ENCODE measurements at places on chromosomes 11 and 22.

DNA sequence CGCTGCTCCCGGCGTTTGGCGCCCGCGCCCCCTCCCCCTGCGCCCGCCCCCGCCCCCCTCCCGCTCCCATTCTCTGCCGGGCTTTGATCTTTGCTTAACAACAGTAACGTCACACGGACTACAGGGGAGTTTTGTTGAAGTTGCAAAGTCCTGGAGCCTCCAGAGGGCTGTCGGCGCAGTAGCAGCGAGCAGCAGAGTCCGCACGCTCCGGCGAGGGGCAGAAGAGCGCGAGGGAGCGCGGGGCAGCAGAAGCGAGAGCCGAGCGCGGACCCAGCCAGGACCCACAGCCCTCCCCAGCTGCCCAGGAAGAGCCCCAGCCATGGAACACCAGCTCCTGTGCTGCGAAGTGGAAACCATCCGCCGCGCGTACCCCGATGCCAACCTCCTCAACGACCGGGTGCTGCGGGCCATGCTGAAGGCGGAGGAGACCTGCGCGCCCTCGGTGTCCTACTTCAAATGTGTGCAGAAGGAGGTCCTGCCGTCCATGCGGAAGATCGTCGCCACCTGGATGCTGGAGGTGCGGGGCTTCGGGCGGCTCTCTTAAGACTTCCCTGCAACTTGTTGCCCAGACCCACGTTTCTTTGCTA lies at the start of gene CCND1:
TSS of gene CCND1 (plus strand) at position 162 of the 587 bp plus-strand sequence. CDS start at position 320, 158 bp downstream.
- peak; percentile 13 for DNase-seq

DNA sequence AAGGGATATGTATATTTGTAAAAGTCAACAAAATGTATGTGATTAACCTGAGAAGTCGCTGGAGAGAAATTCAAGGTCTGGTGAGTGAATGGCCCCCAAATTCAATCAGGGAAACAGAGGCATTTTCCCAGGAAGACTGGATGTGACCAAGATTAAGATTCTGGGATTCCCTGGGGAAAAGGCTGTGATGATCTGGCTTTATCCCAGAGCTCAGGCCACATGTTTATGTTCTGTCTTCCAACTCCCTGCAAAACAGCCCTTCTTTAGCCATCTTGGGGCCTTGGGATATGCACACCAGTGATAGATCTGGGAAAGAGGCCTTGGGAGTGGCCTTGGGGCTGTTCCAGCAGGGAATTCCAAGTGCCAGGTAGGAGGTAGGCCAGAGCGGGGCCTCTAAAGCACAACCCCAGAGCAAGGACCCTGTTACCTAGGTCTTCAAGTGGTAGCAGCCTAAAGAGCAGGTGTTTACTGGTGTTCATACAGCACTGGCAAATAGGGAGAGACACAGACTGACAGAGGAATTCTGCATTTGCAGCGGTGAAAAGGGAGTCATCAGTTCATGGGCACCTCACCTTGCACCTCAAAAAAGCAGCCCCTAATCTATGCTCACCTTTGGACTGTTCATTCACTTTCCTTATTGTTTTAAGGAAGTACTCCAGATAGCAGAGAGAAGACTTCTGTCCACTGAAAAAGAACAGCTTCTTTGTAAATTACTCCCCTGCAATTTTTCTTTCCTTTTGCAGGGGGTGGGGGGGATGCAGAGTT lies 312.4 kb downstream of the BUD13 start:
- no peak for DNase-seq

- DNase-seq, result no peak
These were observed 286.6 kb downstream of the ETS1 start for GRCh38 chr11:128300785-128301184.

- DNase-seq, result no peak
These were observed 77.4 kb downstream of the MN1 start for GRCh38 chr22:27724157-27724556.

DNA sequence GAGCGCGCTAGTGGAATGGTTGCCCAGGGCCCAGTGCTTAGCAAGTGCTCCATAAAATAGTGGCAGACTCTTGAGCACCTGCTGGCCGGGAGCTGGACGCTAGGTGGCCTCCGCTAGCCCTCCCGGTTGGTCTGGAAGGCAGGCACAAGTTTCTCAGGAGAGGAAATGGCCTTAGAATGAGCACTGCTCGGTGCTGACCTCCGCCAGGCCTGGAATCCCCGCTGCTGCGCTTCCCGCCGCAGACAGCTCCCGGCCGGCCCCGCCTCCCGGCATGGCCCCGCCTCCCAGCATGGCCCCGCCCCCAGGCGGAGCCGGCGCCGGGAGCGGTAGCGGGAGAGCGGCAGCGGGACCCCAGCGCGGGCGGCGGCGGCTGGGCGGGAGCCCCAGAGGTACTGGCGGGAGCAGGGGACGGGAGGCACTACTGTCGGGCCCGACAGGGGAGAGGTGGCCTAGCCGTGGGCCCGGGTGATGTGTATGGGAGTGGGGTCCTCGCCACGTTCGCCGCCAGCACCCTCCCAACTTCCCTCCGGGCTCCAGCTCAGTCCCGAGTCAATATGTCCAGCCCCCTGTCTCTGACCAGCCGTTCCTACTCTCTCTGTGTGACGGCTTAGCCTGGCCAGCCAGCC lies at the start of gene SIPA1:
TSS of gene SIPA1 (plus strand) at position 308 of the 626 bp plus-strand sequence. CDS start 2,821 bp downstream, outside the sequence.
- peak; percentile 44 for DNase-seq

DNA sequence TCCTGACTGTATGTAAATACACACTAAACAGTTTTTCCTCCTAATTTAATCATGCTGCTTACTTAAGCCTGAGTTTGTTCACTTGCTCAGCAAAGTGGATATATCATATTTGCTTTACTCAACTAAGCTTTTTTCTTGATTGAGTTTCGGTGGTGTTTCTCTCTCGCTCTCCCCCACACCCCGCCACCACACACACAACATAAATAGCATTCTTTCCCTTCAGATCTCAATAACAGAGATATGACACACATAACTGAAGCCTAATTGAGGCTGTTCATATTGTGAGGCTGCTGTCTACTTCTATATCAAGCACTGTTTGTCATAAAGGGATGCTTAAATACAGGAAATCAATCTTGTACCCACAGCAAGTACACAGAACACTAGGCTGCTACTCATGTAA lies 364.9 kb downstream of the FAT3 start:
- no peak for DNase-seq

GRCh38 chr11:10611979-10612862 lies 43.8 kb upstream of the LYVE1 start:
- no peak for DNase-seq

DNA sequence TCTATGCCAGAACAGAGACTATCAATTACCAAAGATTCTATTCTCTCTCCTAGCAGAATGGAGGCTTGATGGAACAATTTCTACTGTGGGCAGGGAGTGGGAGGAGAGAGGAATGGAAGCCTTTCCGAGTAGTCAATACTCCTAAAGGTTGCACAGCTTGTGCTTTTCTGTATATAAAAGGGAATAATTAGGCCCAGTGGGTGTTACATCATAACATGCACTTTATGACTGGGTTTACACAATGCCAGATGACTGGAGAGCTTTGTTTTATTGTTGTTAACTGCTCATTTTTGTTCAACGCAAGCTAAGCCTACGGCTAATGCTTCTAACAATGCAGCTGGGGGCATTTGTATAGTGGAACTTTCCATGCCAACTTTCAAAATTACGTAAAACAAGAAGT lies 2237.9 kb upstream of the RAG2 start:
- no peak for DNase-seq

GRCh38 chr11:60485987-60486386 lies 6.6 kb upstream of the MS4A12 start:
- DNase-seq, result no peak

DNA sequence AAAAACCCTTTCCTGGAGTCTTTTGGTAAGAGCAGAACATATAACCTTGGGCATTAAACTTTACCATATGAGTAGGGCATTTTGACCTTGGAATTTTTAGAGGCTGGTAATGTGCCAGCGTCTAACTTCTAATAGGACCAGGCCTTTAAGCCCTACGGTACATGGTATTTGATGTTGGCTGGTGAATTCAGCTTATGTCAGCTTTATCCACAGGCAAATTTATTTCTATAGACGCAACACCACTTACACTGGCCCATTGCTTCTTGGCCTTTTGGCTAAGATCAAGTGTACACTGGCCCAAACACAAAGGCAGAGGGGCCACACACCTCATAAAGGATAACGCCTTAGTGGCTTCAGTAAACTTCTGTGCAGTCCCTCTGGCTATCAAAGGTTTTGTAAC lies 410.2 kb upstream of the LARGE1 start:
- DNase-seq, result no peak

DNA sequence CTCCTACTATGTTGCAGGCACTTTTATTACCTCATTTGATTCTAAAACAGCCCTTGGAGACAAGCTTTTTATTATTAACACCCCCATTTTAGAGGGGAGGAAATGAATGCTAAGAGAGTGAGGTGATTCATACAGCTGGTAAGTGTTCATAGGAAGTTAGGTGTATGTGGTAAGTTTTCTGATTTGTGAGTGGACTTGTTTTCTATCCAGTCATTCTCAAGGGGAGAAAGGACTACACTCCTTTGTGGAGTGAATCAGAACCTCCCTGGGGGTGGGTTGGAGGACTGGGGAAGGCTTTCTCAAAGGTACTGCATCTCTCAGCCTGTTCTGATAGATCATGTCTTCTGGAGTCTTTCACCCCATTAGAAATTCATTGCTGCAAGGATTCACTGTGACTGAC lies 23.5 kb downstream of the PKNOX2 start:
- DNase-seq, result no peak

- no peak for DNase-seq
These were observed 131.9 kb downstream of the WNT11 start for GRCh38 chr11:76074148-76075095.

GRCh38 chr22:48823941-48824340 lies 1003.7 kb downstream of the BRD1 start:
- no peak for DNase-seq

DNA sequence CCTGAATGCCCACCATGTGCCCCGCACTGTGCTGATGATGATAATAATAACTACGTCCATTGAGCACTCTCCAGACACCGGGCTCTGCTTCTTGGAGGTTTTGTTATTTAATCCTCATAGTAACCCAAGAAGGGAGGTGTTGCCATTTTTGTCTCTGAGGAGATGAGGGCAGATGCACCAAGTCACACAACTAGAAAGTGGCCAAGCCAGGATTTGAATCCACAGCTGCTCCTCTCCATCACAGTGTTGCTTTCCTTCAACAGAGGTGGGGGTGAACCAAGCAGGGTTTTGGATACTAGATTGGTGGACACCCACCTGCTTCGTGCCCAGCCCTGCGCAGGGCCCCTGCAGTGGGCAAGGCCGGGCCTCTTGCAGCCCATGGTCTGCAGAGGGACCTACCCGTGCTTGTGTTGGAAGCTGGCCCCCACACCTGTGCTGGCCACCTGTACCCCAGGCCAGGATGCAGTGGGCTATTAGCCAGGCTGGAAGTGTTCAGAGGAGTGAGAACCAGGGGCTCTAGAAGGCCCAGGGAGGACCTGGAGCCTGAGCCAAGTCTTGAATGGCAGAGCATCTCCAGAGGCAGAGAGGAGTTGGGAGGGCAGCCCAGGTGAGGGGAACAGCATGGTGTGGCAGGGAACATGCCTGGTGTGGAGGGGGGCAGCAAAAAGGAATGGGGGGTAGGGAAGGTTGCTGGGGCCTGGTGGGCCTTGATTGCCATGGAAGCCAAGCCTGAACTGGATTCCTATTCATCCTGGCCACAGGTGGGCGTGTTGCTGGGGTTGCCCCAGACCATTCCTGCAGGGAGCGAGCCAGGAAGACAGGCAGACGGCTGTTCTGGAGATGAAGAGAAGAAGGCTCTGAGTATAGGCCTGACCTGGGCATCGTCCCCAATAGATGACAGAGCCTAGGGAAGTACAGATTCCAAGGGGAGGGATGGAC lies 2.7 kb upstream of the DPP3 start:
- no peak for DNase-seq

GRCh38 chr11:79940974-79941735 lies 500.3 kb upstream of the TENM4 start:
- no peak for DNase-seq

- no peak for DNase-seq
These were observed 49.4 kb upstream of the ARHGAP42 start for GRCh38 chr11:100637706-100638105.

DNA sequence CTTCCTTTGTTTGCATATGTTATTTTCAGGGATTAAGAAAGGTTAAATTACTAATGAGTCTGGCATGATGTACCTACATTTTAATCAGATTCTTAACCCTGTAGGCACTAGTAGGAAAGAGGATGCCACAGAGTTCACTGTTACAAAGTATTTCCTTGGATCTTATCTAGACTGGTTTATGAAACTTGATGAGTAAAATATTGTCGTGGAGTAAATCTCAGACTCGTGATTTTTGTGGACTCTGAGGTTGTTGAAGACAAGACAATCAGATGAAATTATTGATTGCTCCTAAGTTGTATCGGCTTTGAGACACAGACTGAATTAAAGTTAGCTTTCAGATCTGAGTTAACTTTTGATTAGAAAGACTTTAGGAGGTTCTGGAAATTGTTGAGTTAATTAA lies 6.0 kb downstream of the KMT2A start:
- DNase-seq, result no peak

DNA sequence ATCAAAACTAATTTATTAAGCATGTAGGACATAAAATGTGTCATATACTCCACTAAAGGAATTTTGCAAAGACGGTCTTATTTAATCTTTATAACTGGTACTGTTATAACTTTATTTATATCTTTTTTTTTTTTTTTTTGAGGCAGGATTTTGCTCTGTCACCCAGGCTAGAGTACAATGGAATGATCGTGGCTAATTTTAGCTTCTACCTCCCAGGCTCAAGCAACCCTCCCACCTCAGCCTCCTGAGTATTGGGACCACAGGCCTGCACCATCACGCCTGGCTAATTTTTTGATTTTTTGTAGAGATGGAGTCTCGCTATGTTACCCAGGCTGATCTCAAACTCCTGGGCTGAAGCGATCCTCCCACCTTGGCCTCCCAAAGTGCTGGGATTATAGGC lies 31.4 kb upstream of the PCF11 start:
- no peak for DNase-seq

DNA sequence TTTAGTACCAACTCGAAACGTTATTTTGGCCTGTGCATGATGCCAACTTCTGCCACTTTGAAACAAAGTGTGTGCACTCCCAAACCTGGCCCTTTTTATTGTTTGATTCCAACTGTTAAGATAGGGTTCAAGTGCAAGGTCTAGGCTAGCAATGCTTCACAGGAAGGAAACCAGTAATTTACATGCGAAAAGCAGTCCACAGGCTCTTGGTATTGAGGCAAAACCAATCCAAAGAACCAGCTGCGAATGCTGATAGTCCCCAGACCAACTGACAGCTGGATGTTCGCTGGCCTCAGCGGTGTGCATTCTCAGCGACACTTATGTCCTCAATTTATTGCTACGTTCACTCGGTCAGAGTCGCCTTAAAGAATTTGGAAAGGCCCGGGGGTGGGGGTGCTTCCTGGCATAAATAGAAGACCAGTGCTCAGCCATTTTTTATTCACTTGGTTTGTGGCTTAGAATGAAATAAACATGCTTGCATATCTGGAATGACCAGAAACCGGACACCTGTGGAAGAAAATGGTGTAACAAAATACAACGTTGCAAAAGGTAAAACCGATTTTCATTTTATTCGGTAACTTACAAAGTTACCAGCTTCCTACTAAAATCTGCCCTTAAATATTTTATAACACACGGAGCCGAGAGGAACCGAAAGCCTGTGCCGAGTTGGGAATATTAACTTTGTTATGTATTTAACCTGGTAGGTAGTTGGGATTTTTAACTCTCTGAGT lies 1.6 kb downstream of the CPT1A start:
- DNase-seq, result peak; percentile 38

- DNase-seq, result no peak
These were observed 14.9 kb downstream of the SERPIND1 start for GRCh38 chr22:20788627-20789344.

All from SHP77 treated with DMSO at 0.1 percent for 48 hours (cell line).